Fibroblast of lung (primary cell): ENCODE measurements at places on chromosomes 6 and 20. TPM values are rescaled to one million over a fixed set of nuclear protein-coding genes. Genes with fewer than 3 reads are reported as not detected.

The IL22RA2 gene
- not detected in 2 replicates for total RNA-seq

The CLPSL2 gene
- not detected in 2 replicates for total RNA-seq

The SIRPB1 gene
- 0.17 and 1.0 TPM in 2 replicates for total RNA-seq

The ULBP3 gene
- total RNA-seq: 6.2 and 10.2 TPM in 2 replicates

The CYP24A1 gene
- total RNA-seq: 0.26 TPM in 1 of 2 replicates, not detected in the other

The MEI4 gene
- total RNA-seq: not detected in 2 replicates

The PLG gene
- not detected in 2 replicates for total RNA-seq

The LINC00237 gene
- total RNA-seq: not detected in 2 replicates

The CALHM5 gene
- total RNA-seq: 4.1 and 4.4 TPM in 2 replicates

The KHDRBS2 gene
- not detected in 2 replicates for total RNA-seq

The ZSCAN23 gene
- total RNA-seq: 4.9 and 5.1 TPM in 2 replicates

The VNN1 gene
- not detected in 2 replicates for total RNA-seq

The RGS17 gene
- total RNA-seq: 5.9 and 10.2 TPM in 2 replicates

The DEF6 gene
- 0.33 and 0.51 TPM in 2 replicates for total RNA-seq

The SLC22A16 gene
- total RNA-seq: under 0.01 TPM in 1 of 2 replicates, not detected in the other

The MLIP gene
- not detected in 2 replicates for total RNA-seq

The UBD gene
- total RNA-seq: not detected in 2 replicates

The PROKR2 gene
- not detected in 2 replicates for total RNA-seq

The SERINC3 gene
- total RNA-seq: 107 and 120 TPM in 2 replicates

The ARMH2 gene
- not detected in 2 replicates for total RNA-seq

The HLA-DOB gene
- total RNA-seq: under 0.01 and 0.26 TPM in 2 replicates

The RAD21L1 gene
- total RNA-seq: 0.50 TPM in 1 of 2 replicates, not detected in the other

The NRN1 gene
- total RNA-seq: under 0.01 TPM in 1 of 2 replicates, not detected in the other
